ENCODE measurements at places on chromosomes 3 and 15.

DNA sequence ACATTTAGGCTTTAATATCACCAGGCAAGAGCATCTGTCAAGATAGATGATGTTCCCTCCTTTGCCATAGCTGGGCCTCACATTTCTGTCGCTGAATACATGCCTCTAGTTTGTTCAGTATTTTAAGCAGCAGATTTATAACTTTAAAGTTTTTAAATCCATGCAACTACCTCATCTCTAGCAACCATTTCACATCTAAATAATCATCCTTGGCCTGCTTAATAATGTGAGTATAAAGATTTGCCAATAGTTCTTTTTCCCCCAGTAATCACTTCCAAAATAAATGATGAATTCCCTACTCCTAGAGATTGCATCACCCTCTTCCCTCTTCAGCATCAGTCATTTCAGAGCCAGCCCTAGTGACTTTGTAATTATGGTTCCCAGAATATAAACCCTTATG lies 36.2 kb upstream of the FILIP1L start:
- no peak for DNase-seq

DNA sequence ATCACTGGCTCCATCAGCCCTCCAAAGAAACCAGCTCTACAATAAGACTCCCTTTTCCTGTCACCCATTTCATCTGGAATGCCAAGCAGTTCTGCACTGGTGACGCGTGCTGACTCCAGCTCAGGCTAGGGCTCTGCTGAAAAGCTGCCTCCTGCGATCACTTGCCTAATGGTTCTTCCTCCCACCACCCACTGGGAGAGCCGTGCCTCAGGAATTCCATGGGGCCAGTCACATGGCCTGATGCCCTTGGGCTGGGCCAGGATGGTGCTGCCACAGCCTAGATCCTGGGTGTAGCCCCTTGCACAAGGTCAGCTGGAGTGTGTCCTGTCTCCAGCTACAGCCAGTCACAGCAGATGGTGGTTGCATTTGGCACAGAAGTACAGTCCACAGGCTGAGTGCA lies 98.9 kb downstream of the DNAJB8 start:
- no peak for DNase-seq

DNA sequence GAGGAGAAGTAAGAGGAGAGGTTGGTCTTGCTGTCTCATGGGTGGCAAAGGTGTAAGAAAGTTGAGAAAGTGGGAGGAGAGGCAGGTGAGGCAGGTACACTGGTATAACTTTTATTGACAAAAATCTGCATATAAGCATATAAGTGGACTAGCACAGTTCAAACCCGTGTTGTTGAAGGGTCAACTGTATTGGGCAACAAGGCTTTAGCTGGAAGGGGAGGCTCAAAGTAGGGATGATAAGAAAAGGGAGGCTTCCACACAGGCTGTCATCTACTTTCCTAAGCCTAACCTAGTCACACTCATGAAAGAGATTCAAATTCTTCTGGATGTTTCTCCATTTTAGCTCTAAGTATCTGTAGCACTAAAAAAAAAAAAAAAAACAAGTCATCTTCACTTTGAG lies 188.1 kb upstream of the SEMA6D start:
- no peak for DNase-seq

GRCh38 chr3:37283011-37283410 lies 108.6 kb upstream of the LRRFIP2 start:
- DNase-seq, result no peak

GRCh38 chr15:73821181-73821580 lies 52.2 kb upstream of the TBC1D21 start:
- no peak for DNase-seq

DNA sequence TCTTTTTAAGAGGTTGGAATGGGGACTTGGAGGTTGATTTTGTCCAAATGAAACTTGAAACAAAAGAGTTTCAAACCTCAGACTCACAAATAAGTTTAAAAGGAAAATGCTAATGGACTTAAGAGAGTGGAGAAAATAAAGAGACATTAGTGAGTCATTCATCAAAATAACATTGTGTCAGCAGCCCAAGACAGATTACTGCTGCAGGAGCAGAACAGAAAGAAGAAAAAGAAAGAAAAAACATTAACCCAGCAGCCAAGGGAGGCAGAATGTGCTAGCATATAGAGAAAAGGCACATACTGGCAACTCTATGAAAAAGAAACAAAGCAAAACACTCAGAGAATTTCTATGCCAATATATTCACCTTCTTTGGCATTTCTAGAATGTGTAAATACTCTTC lies 42.6 kb downstream of the ADAMTS9 start:
- DNase-seq, result no peak

DNA sequence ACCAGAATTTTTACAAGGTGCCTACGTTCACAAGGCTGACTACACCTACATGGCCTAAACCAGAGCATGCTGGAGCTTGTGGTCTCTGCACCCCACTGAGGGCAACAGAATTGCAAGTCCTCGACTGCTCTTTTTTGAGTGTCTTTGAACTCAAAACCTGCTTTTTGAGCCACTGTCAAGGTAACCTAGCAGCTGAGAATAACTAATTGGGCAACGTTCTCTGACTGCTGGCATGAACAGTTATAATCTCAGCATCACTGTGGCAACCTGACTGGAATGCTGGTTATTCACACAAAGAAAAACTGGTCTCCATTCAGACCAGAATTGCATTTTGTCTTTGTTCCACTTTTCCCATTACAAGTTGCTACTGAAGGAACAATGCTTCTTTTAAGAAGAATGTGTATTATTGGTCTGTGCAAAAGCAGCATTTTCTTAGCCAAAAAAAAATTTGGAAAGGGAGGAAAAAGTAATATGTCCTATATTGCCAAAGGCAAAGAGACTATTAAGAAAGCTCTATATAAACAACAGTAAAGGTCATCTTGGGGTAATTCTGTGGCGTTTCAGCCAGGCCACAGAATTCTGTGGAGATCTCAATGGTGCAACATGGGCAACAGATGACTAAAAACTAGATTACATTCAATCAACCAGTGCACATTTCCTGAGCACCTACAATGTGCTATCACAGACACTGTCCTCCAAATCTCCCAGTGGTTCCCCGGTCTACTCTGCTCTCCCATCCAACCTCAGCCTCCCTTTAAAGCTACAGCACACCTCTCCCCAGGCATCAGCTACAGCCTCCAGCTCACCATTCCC lies 76.8 kb downstream of the TNIK start:
- DNase-seq, result no peak

All from CD4-positive, alpha-beta T cell treated with Interleukin-2 at 100 ng/mL for 4 hours (primary cell).